Activated CD4-positive, alpha-beta T cell treated with anti-CD3 and anti-CD28 coated beads for 1 hour (primary cell): ENCODE measurements at places on chromosomes 4 and X.

DNA sequence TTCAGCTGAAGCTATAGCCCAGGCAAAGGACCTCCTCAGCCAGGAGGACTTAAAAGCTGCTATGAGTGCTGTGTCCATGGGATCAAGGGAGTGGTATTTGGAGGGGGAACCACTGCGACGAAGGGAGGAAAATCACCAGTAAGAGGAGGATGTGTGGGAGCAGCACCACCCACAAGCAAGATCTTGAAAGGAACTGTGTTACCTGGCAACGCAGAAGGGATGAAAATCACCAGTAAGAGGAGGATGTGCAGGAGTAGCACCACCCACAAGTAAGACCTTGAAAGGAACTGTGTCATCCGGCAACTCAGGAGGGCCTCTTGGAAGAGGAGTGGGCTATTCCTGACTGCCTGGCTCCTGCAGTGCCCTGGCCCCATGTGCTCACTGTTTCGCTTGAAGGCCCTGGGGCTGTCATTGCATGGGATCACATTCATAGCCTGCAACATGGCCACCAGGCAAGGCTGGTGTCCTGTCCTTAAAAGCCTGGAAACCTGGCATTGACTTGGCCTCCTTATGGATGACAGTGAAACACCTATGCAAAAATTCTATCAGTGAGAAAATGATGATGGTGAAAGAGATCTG lies 48.3 kb downstream of the TRMT44 start:
- no peak for DNase-seq

GRCh38 chrX:40349251-40349650 lies 231.5 kb upstream of the ATP6AP2 start:
- no peak for DNase-seq

GRCh38 chr4:23945451-23946017 lies 55.7 kb upstream of the PPARGC1A start:
- no peak for DNase-seq

- no peak for DNase-seq
These were observed 29.6 kb downstream of the TRIML1 start for GRCh38 chr4:188168726-188169373.

- DNase-seq: no peak
These were observed 84.0 kb downstream of the RTL9 start for GRCh38 chrX:110442635-110443034.

DNA sequence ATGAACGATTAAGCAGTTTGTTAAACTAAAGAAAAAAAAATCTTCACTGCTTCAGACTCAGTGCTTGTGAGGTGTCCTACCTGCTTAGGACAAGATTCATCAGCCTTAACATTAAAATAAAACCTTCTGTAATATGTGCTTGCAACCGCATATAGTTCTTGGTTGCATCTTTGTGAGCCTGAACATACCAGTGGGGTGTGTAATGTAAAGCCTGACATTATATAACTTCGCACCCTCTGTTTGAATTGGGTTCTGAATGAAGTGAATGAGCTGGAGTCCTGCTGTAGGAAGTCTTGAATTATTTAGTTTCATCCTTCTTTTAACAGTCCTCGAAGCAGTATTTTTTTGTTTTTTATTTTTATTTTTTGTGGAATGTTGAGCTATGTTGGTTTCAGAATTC lies 3.1 kb downstream of the KDM6A start:
- no peak for DNase-seq

DNA sequence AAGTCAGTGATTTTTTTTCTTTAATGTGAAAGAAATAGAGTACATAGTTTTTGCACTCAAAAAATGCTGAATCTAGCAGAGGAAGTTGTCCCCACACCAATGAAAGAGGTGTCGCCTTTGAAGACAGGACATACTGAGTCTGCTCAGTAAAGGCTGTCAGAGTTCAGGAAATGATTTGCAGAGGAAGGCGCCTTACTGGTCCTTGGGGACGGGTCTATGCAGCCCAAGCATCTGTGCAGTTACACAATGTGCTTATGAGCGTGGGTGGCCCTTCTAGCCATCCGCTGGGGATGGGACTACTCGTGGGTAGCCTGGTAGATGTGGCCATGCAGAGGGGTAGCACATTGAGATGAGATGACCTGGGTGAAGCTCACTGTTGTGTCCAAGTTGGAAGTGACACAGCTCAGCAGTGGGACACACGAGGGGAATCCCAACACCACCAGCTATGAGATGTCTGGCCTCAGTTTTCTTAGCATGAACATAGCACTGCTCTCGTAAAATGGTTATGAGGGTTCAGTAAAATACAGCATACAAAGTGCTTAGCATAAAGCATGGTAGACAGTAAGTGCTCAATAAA lies 116.5 kb upstream of the RBPJ start:
- no peak for DNase-seq

- DNase-seq: no peak
These were observed 109.4 kb downstream of the SMIM20 start for GRCh38 chr4:26023203-26023972.

GRCh38 chrX:78199851-78200250 lies 60.4 kb upstream of the TAF9B start:
- DNase-seq: no peak

- DNase-seq: no peak
These were observed 92.2 kb downstream of the GEMIN8 start for GRCh38 chrX:13937370-13938050.

GRCh38 chr4:142549248-142549647 lies 296.9 kb downstream of the INPP4B start:
- DNase-seq: no peak

DNA sequence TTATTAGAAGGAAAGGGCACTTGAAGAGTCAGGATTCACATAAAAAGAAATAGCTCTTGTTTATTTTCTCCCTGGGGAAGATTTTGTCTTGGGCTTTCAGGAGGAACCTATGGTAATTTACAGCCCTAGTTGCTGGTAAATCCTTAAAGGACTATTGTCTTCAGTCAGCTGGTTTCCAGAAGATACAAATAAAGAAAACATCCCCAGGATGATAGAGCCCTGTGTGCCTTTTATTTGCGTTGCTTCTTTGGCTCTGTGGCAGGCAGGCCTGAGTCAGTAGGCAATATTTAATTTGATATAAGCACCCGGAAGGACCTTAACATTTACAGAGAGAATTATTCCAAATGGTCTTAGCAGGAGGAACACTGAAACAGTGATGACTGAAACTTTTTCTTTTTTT lies 131.0 kb upstream of the SLC34A2 start:
- no peak for DNase-seq

GRCh38 chrX:19864736-19865135 lies 22.7 kb downstream of the SH3KBP1 start:
- DNase-seq: no peak

- no peak for DNase-seq
These were observed 69.1 kb upstream of the UCP1 start for GRCh38 chr4:140637836-140638235.

- no peak for DNase-seq
These were observed 202.1 kb downstream of the PTTG2 start for GRCh38 chr4:38162240-38162784.

DNA sequence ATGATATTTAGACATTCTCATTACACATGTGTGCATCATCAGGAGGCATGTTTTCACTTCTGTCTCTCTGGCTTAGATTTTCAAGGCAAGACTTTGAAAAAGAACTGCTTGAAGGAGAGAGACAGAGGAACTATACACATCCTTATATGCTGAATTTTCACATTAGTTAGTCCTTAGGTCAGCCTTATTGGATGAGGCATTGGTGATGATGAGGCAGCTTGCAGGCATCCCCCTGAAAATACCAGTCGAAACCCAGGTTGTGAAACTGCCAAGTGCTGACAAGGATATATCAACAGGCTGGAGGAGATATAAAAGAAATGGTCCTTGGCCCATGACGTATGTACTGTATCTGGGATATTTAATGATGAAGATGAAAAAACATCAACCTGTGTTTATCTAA lies 297.2 kb upstream of the AADAT start:
- no peak for DNase-seq

- DNase-seq: no peak
These were observed 193.3 kb upstream of the FAM9B start for GRCh38 chrX:9227276-9227675.

GRCh38 chr4:172652369-172652768 lies 516.2 kb upstream of the GALNT7 start:
- DNase-seq: no peak

GRCh38 chr4:3785292-3785565 lies 19.0 kb downstream of the ADRA2C start:
- no peak for DNase-seq

DNA sequence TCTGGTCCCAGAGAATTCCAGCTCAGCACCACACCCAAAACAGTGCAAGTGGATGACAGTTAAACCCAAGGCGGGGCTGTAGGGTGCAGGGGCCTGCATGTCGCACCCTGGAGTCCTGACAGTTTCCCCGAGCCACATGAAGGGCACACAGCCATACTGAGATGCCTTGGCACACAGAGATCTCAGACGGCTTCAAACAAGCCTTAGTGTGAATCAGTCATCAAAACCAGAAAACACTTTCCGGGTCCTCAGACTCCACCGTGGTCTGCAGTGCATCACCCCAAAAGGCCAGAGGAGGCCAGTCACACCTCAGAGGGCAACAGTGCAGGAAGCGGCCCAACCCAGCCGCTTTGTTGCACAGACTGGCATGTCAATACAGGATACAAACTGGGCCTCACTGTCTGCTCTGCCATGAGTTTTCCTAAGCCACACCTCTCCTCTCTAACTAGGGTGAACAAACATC lies 64.6 kb upstream of the ENPP6 start:
- no peak for DNase-seq

DNA sequence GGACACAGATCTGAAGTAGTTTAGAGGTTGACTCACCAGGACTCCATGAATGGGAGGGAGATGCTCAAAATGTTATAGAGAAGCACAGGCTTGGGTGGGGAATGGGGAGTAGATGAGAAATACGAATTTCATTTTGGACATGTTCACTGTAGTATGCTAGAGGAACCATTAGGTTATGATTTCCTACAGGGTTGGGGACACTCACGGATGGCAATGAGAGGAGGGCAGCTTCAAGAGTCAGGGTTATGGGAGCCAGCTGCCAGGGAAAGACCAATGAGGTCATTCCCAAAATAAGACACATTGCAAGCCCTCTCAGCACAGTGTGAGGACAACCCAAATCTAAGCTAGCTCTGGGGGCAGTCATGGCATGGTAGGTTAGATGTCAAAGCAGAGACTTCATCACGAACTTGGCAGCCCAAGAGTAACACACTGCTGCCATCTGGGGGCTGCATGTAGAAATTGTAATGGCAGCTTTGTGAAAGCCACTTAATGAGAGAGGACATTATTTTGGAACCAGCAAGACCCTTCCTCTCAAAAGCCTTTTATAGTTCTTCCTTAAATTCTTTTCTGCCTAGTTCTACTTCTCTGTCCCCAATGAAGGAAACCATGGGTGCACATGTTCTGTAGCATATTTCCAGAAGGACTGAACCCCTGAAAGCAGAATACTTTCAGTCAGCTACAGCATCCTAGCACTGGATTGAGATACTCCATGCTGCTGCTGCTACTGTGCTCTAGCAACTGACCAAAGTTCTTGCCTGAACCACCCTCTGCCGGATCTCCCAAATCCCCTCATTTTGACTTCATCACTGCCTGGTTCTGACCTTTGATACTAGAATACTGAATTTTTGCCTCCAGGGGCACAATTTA lies 16.2 kb upstream of the ZCCHC12 start:
- no peak for DNase-seq

GRCh38 chr4:85737254-85737653 lies 262.3 kb downstream of the ARHGAP24 start:
- DNase-seq: no peak

DNA sequence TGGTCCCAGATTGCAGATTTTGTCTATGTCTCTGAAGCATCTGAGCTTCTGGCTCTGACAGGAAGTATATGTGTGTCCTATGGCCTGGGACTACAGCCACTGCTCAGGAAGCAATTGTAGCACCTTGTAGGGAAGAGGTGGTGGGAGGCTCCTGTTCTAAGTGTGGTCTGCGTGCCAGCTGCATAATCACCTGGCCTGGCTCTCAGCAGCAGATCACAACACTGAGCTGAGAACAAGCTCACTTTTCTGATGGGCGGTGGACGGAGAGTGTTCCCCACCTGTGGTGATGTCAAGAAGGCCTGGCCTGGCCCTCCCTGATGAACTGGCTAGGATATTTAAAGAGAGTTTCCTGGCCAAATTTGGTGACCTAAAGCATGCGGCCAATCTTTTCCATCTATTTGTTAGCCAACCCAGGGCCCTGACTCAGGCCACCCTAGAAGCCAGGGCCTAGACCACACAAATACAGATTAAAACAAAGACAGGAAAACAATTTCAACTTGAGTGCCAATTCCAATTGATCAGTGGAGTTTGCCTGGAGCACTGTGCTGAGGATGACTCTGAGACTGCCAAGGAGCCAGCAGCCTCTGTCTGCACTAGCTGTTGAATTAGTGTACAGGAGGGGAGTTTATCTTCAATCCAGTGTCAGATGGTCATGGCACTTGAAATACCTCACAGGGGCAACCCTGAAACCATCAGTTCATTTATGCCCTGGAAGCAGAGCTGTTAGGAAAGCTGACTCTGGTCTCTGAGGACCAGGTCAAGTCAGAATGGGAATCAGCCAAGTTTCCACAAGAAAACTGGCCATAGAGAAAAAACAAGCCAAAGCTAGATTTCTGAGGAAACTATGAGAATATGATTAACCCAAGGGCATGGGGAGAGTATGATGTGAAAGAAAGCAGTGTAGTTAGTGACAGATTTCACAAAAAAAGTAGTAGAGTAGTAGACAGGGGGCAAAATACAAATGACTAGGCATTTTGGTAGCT lies 47.4 kb downstream of the PRDM5 start:
- DNase-seq: no peak

GRCh38 chrX:78708816-78709215 lies 38.7 kb upstream of the LPAR4 start:
- no peak for DNase-seq

DNA sequence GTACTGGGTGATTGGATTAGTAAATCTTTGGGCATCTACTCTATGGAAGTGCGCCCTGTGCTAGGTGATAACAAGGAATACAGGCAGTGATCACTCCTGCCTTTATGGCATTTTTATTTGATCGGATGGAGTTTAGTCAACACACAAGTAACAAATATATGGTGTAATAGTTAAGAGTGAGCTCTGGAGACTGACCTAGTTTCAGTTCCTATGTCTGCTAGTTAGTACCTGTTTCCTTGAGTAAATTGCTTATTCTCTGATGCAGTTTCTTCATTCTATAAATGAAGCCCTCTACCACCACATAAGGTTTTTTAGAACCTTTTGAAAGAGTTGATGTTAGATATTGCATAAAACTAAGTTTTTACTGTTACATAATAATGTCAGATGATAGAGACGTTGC lies 134.6 kb downstream of the KDM6A start:
- no peak for DNase-seq
